ENCODE measurements at places on chromosomes 1 and 21.

GRCh38 chr1:169577981-169578738 is 8.1 kb downstream of the F5 start:
- DNase-seq: no peak

DNA sequence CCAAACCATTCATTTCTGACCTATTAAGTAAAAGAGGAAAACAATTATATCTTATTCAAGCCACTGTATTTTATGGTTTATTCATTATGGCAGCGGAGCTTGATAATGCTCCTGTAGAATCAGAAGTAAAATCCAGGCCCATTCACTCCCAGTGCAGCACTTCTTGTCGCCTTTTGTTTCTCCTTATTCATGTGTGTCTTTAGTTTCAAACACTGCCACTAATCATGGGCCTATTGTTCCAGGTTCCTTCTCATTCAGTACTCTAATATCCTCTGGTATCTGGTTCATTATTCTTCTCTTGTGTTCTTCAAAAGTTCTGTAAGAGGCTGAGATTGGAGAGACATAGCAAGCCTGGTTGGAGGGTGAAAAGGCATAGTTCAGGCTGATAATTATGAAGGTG is 218.3 kb downstream of the LRRIQ3 start:
- DNase-seq: no peak

- no peak for DNase-seq
Measured at GRCh38 chr1:107291987-107292386, 151.1 kb downstream of the NTNG1 start.

DNA sequence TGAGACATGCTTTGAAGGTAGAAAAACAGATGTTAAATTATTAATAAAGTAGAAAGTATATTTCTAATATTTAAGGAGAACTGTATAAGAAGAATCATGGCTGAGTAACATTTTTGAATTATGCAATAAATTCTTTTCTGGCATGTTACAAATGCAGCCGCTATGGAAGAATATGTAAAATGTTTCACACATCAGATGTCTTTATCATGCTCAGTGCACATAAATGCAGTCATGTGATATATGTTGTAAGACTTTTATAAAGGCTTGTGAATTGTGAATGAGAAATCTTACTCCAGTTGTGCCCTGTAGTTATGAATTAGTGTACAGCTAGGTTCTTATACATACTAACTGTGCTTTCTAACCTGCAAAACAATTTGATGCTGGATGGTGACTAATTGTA is 53.5 kb downstream of the LRRC8B start:
- no peak for DNase-seq

Measured in CD4-positive, alpha-beta T cell treated with Interferon gamma for 1 hour (primary cell).